Psoas muscle (tissue), 8 donors: ENCODE measurements at places on chromosomes 3 and 15. TPM values are rescaled to one million over a fixed set of nuclear protein-coding genes. Genes with fewer than 3 reads are reported as not detected.

EFHB gene
- not detected for total RNA-seq

RGMA gene
- 217 TPM for total RNA-seq

LRRK1 gene
- 3.2 TPM for total RNA-seq

SPRED1 gene
- total RNA-seq: 6.9 TPM

FRG2C gene
- not detected for total RNA-seq

LRRC31 gene
- not detected for total RNA-seq

TNFAIP8L3 gene
- total RNA-seq: 0.61 TPM

SEMA3F gene
- 11.7 TPM for total RNA-seq

GP5 gene
- not detected for total RNA-seq

DPPA2 gene
- total RNA-seq: not detected

GRCh38 chr3:30733209-30733608 is 126.8 kb downstream of the TGFBR2 start:
- no peaks in the 10 kb centered on the region for H3K36me3 ChIP-seq
- no peak overlapping the region for H3K27ac ChIP-seq
- peaks cover 38% of the 10 kb centered on the region for H3K4me1 ChIP-seq
- no peak overlapping the region for H3K4me3 ChIP-seq
- no peaks in the 10 kb centered on the region for H3K27me3 ChIP-seq

DNA sequence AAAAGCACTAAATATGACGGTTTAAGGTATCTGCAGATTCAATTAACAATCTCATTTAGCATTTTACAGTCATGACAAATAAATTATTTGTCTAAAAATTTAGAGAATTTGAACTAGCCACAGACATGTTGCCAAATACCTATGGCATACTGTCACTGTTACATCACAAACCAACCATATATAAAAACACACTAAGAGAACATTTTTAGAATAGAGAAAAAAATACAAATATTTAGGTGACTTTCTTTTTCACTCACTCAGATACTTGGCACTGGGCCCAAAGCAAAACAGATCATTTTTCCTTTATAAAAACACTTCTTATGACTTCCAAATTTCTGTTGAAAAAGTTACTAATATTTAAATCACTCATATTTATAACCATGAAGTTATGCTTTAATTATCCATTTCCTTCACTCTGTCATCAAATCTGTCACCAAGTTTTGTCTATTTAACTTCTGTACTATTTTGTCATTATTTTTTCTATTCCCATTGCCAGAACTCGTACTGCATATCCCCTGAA is 644.7 kb downstream of the OTOL1 start:
- no peaks in the 10 kb centered on the region for H3K4me1 ChIP-seq
- H3K27me3 ChIP-seq: no peaks in the 10 kb centered on the region
- no peak overlapping the region for H3K27ac ChIP-seq
- H3K4me3 ChIP-seq: no peak overlapping the region

DNA sequence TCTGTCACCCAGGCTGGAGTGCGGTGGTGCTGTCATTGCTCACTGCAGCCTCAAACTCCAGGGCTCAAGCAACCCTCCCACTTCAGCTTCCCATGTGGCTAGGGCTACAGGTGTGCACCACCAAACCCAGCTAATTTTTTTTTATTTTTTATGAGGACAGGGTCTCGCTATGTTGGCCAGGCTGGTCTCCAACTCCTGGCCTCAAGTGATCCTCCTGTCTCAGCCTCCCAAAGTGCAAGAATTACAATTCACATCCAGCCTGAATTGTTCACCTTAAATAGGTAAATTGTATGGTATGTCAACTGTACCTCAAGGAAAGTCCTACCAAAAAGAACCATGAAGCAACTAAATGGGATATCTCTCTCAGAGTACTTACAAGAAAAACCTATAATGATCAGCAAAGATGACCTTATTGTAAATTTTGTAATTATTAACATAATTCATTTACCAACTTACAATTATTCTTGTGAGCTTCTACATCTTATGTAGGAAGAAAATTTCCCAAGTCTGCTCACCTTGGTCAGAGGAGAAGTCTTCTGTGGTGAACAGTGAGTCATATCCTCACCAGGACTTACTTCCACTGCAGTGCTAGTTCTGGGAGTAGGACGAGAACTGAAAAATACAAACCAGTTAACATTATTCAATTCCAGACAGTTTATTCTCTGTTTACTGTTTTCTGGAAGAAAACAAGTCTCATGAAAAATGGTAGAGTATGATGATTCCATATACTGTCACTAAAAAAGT is 54.4 kb downstream of the ULK4 start:
- H3K27ac ChIP-seq: no peak overlapping the region
- H3K4me1 ChIP-seq: no peaks in the 10 kb centered on the region
- H3K4me3 ChIP-seq: no peak overlapping the region

DNA sequence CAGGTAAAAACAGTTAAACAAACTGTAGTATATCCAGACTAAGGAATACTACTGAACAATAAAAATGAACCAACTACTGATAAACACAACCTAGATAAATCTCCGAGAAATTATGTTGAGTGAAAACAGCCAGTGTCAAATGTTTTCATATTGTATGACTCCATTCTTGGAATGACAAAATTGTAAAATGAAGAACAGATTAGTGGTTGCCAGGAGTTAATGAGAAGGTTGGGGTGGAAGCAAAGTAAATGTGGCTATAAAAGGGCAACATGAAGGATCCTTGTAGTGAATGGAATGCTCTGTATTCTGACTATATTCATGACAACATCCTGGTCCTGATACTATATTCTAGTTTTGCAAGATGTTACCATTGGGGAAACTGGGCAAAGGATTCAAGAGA is 27.5 kb upstream of the ACKR4 start:
- no peak for DNase-seq
- H3K4me3 ChIP-seq: no peak overlapping the region
- no peak overlapping the region for H3K27ac ChIP-seq
- H3K4me1 ChIP-seq: no peaks in the 10 kb centered on the region

- no peak overlapping the region for H3K4me3 ChIP-seq
- H3K27ac ChIP-seq: no peak overlapping the region
- no peaks in the 10 kb centered on the region for H3K36me3 ChIP-seq
- DNase-seq: no peak
- no peaks in the 10 kb centered on the region for H3K4me1 ChIP-seq
Measured at GRCh38 chr3:7546253-7546652, 685.3 kb downstream of the GRM7 start.

GRCh38 chr3:16124636-16125035 is 49.8 kb upstream of the GALNT15 start:
- no peak overlapping the region for H3K27ac ChIP-seq
- no peaks in the 10 kb centered on the region for H3K27me3 ChIP-seq
- no peak for DNase-seq
- H3K4me1 ChIP-seq: peaks cover 13% of the 10 kb centered on the region

DNA sequence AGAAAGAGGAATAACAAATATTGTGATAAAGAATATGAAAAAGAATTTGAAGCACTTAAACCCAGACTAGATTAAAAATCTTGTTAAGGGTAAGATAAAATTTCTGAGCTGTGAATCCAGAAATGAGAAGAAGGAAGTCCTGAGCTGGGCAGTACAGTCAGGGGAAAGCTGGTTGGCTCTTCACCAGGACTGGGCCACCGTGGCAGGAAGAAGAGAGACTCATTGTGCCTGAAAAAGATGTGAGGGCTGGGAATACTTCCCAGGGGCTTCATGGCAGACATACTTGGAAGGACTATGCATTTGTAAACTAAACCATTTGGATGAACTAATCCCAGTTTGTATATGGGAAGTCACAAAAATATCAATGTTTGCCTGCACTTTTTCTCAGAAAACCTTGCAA is 28.5 kb upstream of the MYO5C start:
- no peak overlapping the region for H3K4me3 ChIP-seq
- H3K36me3 ChIP-seq: peaks cover 85% of the 10 kb centered on the region
- H3K27me3 ChIP-seq: no peaks in the 10 kb centered on the region
- no peak for DNase-seq
- H3K27ac ChIP-seq: no peak overlapping the region

DNA sequence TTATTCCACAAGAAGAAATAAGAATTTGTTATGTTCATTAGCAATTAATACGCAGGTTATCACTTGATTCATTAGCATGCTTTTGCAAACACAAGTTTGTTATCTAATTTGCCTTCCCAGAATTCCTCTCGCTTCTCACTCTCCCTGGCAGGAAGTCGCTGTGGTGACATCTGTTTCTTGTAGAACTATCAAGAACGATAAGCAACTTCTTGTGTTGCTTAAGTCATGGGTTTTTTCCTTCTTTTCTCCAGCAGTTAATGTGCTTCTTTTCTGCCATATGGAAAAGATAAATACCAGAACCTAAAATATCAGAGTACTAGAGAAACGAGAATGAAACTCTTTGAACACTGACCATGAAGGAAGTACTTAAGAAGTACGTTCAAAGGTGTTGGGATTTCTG is 99.8 kb upstream of the CHMP2B start:
- no peak for DNase-seq
- H3K36me3 ChIP-seq: no peaks in the 10 kb centered on the region
- H3K27ac ChIP-seq: no peak overlapping the region
- no peak overlapping the region for H3K4me3 ChIP-seq

DNA sequence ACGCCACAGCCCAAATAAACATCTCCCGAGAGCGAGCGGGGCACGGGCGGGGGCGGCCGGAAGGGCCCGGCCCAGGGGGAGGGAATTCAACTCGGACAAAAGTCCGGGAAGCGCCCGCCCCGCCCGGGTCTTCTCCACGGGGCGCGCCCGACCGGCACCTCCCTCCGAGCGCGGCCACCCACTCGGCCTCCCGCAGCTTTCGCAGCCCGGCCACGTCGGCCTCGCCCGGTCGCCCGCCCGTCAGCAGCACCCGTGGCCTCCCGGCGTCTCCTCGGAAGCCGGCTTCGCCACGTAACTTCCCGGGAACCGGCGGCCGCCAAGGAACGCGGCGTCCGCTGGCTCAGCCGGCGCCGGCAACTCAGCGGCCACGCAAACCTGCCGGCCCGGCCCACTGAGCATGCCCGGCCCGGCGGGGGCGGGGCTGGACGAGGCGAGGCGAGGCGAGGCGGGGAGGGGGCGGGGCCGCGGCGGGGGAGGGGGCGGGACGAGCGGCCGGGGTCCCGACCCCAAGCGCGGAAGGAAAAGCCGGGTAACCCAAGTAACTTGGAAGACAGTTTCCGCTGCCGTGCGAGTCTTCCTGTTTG is at the start of gene TJP1:
Gene TJP1 (minus strand): TSS at position 369 of the 584 bp plus-strand sequence. CDS start 440 bp downstream, outside the sequence.
- DNase-seq: peak; percentile 85
- H3K4me1 ChIP-seq: peaks cover 21% of the 10 kb centered on the region
- peak within 1 kb of the TSS; percentile 99 for H3K27ac ChIP-seq

GRCh38 chr3:167166594-167167253 is 213.4 kb downstream of the ZBBX start:
- DNase-seq: no peak
- no peak overlapping the region for H3K4me3 ChIP-seq
- H3K4me1 ChIP-seq: no peaks in the 10 kb centered on the region

DNA sequence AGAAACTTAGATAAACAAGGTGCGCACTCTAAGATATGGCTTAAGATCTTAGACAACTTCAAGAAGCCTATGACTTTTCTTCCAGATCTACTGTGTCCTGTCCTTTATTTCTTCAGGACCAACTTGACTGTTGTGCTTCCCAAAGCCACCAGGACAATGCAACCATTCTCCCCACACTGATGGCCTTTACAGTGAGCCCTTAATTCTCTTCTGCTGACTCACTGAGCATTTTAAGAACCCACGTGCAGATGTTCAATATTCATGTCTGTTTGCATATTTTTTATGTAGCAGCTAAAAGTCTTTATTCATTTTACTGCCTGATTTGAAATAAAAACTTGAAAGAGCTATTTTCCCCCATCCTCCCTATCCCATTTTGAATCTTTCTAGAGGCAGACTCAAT is 103.3 kb upstream of the SLC2A2 start:
- no peaks in the 10 kb centered on the region for H3K27me3 ChIP-seq
- H3K4me3 ChIP-seq: no peak overlapping the region
- no peak for DNase-seq
- H3K4me1 ChIP-seq: no peaks in the 10 kb centered on the region
- H3K27ac ChIP-seq: no peak overlapping the region

DNA sequence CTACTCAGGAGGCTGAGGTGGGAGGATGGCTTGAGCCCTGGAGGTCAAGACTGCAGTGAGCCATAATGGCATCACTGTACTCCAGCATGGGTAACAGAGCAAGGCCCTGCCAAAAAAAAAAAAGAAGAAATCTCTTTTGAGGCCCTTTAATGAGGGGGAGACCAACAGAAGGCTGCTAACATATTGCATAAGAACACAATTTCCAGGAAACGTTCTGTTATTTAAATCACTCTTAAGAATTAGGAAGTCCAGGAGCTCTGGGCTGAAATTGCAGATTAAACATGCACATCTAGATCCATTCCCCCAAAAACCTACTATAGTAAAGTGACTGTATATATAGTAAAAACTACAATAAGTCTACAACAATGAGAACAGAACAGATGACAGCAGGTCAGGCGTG is 16.1 kb upstream of the BLM start:
- H3K4me3 ChIP-seq: no peak overlapping the region
- H3K27me3 ChIP-seq: no peaks in the 10 kb centered on the region
- no peak for DNase-seq
- H3K36me3 ChIP-seq: no peaks in the 10 kb centered on the region
- no peaks in the 10 kb centered on the region for H3K4me1 ChIP-seq

DNA sequence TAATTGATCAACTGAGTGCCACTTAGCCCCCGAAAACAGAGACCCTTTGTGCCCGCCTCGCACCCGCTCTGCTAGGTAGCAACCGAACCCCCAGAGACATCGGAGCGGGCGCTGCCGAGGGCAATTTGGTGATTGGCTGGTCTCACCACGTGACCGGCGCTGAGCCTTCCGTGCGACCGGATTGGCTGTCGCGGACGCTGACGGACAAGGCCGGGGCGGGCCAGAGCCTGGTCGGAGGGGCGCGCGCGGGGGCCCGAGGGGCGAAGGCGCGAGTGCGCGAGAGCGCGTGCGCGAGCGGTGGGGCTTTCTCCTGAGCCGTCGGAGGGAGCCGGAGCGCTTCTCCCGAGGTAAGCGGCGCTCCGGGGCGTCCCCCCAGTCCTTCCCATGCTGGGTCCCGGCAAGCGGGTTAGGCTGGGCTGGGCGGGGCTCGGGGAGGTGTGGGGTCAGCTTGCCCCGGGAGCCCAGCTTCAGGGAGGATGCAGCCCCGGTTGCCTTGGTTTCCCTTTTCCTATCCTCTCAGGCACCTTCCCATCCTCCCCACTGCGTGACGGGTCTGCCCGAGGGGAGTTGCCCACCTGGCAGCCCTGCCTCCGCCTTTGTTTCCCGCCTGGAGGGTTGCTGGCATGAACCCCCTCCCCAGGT is at the start of gene TMEM108:
Gene TMEM108 (plus strand): TSS at position 303 of the 642 bp plus-strand sequence.
- H3K27me3 ChIP-seq: no peaks in the 10 kb centered on the region
- peaks cover 9% of the 10 kb centered on the region for H3K4me1 ChIP-seq
- no peaks in the 10 kb centered on the region for H3K36me3 ChIP-seq
- H3K4me3 ChIP-seq: peak within 1 kb of the TSS; percentile 91

- peaks cover 1% of the 10 kb centered on the region for H3K27me3 ChIP-seq
- H3K27ac ChIP-seq: no peak overlapping the region
- H3K4me1 ChIP-seq: no peaks in the 10 kb centered on the region
- no peaks in the 10 kb centered on the region for H3K36me3 ChIP-seq
- no peak overlapping the region for H3K4me3 ChIP-seq
Measured at GRCh38 chr3:184593220-184593927, 31.8 kb downstream of the EPHB3 start.

- H3K27me3 ChIP-seq: no peaks in the 10 kb centered on the region
- H3K4me1 ChIP-seq: peaks cover 5% of the 10 kb centered on the region
- DNase-seq: no peak
Measured at GRCh38 chr15:26083457-26083856, 220.3 kb upstream of the ATP10A start.

GRCh38 chr15:84834969-84835368 is 17.8 kb downstream of the ALPK3 start:
- no peaks in the 10 kb centered on the region for H3K27me3 ChIP-seq
- peak; percentile 54 for DNase-seq
- peaks cover 95% of the 10 kb centered on the region for H3K4me1 ChIP-seq
- peak overlapping the region; percentile 31 for H3K4me3 ChIP-seq
- H3K36me3 ChIP-seq: peaks cover 8% of the 10 kb centered on the region

- no peak overlapping the region for H3K27ac ChIP-seq
- no peaks in the 10 kb centered on the region for H3K4me1 ChIP-seq
- no peak for DNase-seq
- no peaks in the 10 kb centered on the region for H3K36me3 ChIP-seq
- no peak overlapping the region for H3K4me3 ChIP-seq
- peaks cover 14% of the 10 kb centered on the region for H3K27me3 ChIP-seq
Measured at GRCh38 chr15:74370471-74370870, 3.0 kb upstream of the CYP11A1 start.
